AG09309 (cell line): ENCODE measurements at places on chromosomes 16 and 17.

GRCh38 chr17:3575511-3575910 is 17.9 kb upstream of the TRPV3 start:
- DNase-seq = peak; percentile 87

GRCh38 chr17:38982858-38983746 is 15.9 kb upstream of the FBXO47 start:
- DNase-seq = no peak

DNA sequence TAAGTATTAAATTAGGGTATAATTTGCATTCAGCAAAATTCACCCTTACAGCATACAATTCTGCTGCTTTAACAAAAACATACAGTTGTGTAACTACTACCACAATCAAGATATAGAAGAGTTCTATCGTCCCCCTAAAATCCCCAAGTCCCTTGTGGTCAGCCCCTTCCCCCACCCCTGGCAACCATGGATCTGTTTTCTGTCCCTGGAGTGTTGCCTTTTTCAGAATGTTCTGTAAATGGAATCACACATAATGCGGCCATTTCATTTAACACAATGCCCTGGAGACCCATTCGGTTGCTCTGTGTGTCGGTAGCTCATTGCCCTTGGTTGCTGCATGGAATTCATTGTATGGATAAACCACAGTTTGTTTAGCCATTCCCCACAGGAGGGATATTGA is 190.2 kb downstream of the IRX5 start:
- no peak for DNase-seq

- no peak for DNase-seq
Observed at GRCh38 chr16:3541527-3542155, 35.6 kb downstream of the NLRC3 start.

DNA sequence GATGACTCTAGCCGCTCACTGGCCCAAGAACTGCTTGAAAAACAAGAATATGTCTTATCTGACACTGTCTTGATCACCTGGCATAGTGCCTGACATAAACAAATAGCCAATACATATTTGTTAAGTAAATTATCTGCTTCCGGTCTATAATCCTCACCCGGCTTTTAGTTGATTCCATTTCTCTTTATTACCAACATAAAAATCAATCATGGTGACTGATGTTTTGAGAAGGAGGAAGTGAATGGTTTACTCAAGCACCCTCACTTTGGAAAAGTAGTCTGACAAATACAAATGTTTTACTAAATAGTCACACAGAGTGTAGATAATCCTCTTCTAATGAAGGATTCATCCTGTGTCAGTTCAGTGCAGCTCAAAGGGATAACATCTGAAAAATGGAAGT is 47.0 kb downstream of the SKAP1 start:
- DNase-seq = no peak

- no peak for DNase-seq
Observed at GRCh38 chr17:3961564-3962047, 2.6 kb downstream of the ATP2A3 start.

GRCh38 chr17:49110509-49110908 is 22.1 kb upstream of the B4GALNT2 start:
- DNase-seq = no peak

DNA sequence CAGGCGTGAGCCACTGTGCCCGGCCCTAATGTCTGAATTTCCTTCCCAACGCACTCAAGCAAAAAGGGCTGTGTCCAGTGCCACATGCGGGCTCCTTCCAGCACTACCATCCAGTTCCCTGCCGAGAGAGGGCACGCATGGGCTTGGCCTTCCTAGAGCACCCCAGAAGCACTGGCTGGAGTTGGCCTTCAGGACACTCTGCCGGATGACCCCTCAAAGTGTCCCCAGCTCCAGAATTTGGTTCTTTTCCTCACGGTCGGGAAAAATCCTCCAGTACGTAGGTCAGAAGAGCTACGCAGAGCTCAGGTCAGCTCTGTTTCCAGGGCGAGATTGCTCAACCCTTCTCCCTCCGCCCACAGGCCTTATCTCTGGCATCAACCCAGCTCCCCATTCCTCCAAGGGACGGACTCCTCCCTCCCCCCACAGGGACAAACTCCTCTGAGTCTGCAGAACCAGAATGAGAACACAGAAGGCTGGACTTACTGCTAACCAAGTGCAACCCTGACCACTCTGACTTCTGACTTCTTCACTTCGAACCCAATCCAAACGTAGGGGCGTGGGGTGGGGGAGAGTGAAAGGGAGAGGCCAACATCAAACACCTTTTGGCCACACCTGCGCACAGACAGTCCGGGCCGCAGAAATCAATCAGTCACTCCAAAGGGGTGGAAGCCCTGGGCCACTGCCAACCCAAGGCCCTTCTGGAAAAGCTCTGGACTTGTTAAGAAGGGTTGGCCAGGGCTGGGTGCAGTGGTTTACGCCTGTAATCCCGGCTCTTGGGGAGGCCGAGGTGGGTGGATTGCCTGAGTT is 3.6 kb downstream of the CDC42EP4 start:
- no peak for DNase-seq

DNA sequence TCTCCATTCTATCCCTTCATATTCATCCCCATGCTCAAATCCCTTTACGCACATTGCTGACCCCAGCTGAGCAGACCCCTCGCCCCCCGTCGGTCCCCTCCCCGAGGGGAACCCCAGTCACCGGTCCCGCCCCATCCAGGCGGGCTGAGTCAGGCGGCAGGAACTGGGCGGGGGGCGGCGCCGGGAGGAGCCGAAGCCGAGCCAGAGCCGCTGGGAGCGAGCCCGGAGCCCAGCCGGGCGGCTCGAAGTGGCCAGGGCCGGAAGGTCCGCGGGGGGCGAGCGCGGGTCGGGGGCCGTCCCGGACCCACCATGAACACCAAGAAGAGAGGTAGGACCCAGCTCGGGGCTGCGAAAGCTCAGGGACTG is 8.6 kb downstream of the RIPOR1 start:
- no peak for DNase-seq

DNA sequence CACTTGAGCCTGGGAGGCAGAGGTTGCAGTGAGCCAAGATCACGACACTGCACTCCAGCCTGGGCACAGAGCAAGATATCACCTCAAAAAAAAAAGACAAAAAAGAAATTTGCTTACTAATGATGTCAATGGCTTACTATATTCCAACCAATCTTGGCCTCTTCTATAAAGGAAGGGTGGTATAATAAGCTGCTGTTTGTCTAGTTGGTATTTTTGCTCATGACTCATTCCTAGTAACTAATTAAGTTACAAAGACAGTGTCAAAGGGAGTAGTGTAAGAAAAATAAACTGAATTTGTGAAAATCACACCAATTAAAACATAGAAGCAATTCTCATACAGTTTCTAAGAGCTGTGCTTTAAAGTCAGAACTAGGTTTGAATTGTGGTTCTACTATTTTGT is 82.5 kb downstream of the NLK start:
- no peak for DNase-seq

DNA sequence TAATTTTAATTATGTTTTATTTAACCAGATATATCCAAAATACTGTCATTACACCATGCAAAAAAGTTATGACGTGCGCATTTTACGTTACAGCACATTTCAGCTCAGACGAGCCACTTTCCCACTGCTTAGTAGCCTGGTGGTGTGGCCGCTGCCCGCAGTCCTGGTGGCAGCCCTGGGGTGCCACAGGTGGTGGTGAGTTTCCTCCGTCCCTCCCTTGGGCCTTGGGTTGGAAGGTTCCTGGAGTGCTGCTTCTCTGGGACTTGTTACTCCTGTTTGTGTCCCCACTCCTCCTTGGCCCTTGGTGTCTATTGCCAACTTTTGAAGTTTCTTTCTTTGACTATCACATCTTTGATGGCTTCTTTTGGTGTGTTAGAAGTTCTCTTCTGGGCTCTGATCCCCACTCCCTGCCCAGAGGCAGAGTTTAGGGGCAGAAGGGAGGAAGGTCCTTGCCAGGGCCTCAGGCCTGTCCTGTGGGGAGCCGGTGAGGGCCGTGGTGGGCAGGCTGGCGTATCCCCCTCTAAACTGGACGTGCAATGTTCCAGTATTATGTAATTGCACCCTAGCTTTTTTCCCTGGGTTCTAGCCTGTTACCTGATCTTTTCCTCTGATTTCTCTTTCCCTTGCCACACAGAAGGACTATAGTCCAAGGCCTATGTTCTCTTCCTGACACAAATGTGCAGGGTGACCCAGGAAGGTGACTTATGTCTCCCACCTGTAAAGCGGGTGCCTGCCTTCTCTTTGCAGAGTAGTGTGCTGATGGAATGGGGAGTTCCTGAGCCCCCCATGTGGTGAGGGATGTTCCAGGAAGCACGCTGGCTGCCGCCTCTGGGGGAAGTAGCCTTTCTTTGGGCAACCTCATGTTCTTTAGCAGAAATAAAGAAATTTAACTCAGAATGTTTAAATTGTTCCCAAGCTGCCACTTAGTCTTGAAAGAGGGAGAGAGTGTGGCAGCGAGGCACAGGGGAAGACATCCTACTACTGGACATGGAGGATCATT is 8.4 kb downstream of the MPRIP start:
- DNase-seq = no peak

GRCh38 chr16:82497139-82497538 is 129.6 kb upstream of the CDH13 start:
- DNase-seq = no peak

GRCh38 chr16:12995721-12996372 is 94.4 kb downstream of the SHISA9 start:
- no peak for DNase-seq

DNA sequence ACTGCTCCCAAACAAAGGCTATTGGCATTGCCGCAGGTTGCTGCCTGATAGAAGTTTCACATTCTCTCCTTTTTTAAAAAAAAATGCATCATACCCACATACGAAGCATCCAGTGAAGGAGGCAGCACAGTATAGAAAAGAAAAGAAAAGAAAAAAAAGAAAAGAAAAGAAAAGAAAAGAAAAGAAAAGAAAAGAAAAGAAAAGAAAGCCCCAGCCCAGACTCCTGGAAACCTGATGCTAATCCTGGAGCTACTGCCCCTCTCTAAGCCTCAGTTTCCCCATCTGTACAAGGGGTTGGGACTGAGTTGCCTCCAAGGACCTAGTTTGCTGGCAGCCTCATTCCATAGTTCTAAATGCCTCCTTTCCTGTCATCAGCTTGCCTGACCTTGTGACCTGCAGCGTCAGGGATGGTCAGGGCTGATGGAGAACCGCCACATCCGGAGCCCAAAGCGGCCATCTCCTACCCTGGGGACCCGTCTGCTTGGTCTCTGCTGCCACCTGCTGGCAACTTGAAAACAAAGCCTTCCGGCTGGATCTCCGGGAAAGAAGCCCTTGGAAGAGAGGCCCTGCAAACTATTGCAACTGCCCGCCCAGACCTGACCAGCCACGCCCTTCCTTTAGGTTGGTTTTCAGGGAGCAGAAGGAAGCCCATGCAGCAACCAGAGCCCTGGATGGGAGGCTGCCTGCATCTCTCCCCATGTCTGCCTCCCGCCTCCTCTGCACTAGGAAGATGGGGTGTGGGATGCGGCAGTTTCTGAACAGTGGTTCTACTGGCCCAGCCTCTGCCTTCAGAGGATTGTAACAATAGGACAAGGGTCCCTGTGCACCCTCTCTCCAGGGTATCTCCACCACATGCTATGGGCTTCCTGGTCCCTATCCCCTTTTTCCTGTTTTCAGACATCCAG is 13.0 kb downstream of the AIPL1 start:
- no peak for DNase-seq

DNA sequence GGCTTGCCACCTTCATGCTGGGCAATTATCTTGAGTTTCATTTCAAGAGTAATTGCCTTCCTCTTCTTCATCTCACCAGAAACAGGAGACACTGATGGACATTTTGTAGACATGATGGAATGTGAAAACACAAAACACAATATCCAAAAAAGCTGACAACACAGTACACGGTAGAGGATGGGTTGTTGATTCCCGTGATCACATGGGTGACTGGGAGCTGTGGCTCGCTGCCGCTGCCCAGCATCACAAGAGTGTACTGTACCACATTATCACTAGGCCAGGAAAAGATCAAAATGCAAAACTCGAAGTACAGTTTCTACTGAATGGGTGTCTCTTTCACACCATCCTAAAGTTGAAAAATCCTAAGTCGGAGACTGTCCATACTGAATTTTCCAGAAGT is 7.4 kb downstream of the PTRH2 start:
- DNase-seq = no peak

GRCh38 chr17:15658296-15658695 is 25.8 kb downstream of the TRIM16 start:
- no peak for DNase-seq

DNA sequence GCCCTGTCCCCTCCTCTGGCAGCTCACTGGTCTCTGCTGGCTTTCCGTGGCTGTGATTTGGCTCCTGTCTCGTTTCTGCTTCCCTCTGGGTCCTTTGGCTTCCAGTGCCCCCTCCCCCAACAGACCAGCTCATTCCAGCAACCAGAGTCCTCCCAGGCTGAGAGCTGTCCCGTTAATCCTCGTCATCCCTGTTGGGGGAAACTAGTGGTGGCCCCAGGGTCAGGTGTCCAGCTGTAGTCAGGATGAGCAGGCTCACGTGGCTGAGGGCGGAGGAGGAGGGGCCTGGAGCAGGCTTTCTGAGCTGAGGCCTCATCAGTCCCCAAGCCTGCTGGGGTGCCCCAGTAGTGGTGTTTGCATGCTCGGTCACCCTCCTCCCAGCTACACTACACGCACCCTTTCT is 10.7 kb upstream of the CBX4 start:
- no peak for DNase-seq

DNA sequence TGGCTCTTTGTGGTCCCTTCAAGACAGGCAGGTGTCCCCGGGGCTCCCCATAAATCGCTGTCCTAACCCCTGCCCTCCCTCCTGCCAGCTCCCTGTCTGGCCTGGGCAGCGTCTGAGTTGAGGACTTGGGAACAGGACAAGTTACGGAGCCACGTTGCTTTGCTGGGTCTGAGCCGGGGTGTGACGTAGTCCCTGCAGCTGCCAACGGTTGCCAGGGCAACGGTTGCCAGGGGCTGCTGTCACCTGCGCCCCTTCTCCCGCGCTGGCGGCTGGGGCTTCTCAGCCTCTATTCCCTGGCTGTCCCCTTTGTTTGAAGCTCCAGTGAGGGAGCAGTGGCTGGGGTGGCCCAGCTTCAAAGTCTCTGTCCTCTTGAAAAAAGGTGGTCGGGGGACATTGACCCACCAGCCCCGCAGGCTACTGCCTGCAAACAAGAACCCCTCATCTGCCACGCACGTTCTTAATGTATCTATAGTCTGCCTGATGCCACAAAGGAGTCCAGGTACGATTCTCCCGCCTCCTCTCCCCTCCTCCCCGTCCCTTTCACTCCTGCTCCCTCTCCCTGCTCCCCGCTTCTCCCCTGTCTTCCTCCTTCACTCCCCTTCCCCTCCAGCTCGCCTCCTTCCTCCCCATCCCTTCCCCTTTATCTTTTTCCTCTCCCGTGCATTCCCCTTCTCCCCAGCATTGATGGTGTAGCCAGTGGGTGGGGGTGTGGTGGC is 10.9 kb downstream of the ADGRG1 start:
- no peak for DNase-seq
